Articular chondrocyte of knee joint (primary cell): ENCODE measurements at places on chromosomes 12 and 14. TPM values are rescaled to one million over a fixed set of nuclear protein-coding genes. Genes with fewer than 3 reads are reported as not detected.

The NANOG gene
- under 0.01 and 0.32 TPM in 2 replicates for total RNA-seq

The KRT72 gene
- not detected in 2 replicates for total RNA-seq

The UNC79 gene
- 0.11 TPM in 1 of 2 replicates, not detected in the other for total RNA-seq

The LGR5 gene
- total RNA-seq, result 22.9 and 37.0 TPM in 2 replicates

The KRT5 gene
- not detected in 2 replicates for total RNA-seq

The FOXG1 gene
- under 0.01 TPM in 1 of 2 replicates, not detected in the other for total RNA-seq

The GCH1 gene
- 5.5 and 6.9 TPM in 2 replicates for total RNA-seq

The PLA2G1B gene
- total RNA-seq, result not detected in 2 replicates

The TEX52 gene
- total RNA-seq, result not detected in 2 replicates

The NOP9 gene
- 15.8 and 17.8 TPM in 2 replicates for total RNA-seq

The TOMM20L gene
- total RNA-seq, result not detected in 2 replicates

The SLC25A21 gene
- 0.39 and 0.54 TPM in 2 replicates for total RNA-seq

The TBX5 gene
- 4.4 and 5.5 TPM in 2 replicates for total RNA-seq

The AKAP3 gene
- 0.65 and 4.0 TPM in 2 replicates for total RNA-seq

The REC8 gene
- 1.3 and 1.8 TPM in 2 replicates for total RNA-seq

The PLD4 gene
- 0.11 and 0.13 TPM in 2 replicates for total RNA-seq

The BEGAIN gene
- 5.5 and 6.8 TPM in 2 replicates for total RNA-seq

The MYH6 gene
- not detected in 2 replicates for total RNA-seq

The NEUROD4 gene
- not detected in 2 replicates for total RNA-seq

The TAC3 gene
- not detected in 2 replicates for total RNA-seq

The CDH24 gene
- 4.1 and 4.6 TPM in 2 replicates for total RNA-seq

The RASSF8 gene
- 55.7 and 61.9 TPM in 2 replicates for total RNA-seq

The INSM2 gene
- not detected in 2 replicates for total RNA-seq

The PTPN21 gene
- 25.9 and 26.1 TPM in 2 replicates for total RNA-seq

The ZDHHC22 gene
- total RNA-seq, result under 0.01 TPM in 1 of 2 replicates, not detected in the other

The GYS2 gene
- total RNA-seq, result not detected in 2 replicates

The BCDIN3D gene
- 5.0 and 5.1 TPM in 2 replicates for total RNA-seq

The ABCC9 gene
- total RNA-seq, result 0.32 and 1.3 TPM in 2 replicates

The MARK3 gene
- 79.2 and 95.4 TPM in 2 replicates for total RNA-seq

The CLEC4A gene
- total RNA-seq, result 0.32 and 0.52 TPM in 2 replicates

The SLC25A47 gene
- total RNA-seq, result not detected in 2 replicates

The TAS2R9 gene
- total RNA-seq, result 0.32 and 0.52 TPM in 2 replicates

The TUNAR gene
- not detected in 2 replicates for total RNA-seq

The COX8C gene
- total RNA-seq, result not detected in 2 replicates

The B3GNT4 gene
- 0.26 and 0.54 TPM in 2 replicates for total RNA-seq

The KLHL33 gene
- 0.13 and 0.22 TPM in 2 replicates for total RNA-seq

The SYNJ2BP gene
- 21.9 and 22.5 TPM in 2 replicates for total RNA-seq

The ZFP36L1 gene
- total RNA-seq, result 54.6 and 71.9 TPM in 2 replicates

The RD3L gene
- total RNA-seq, result not detected in 2 replicates

The NRL gene
- total RNA-seq, result 0.76 and 1.4 TPM in 2 replicates

The HCAR1 gene
- 0.22 and 0.26 TPM in 2 replicates for total RNA-seq

The FGD6 gene
- 8.0 and 16.5 TPM in 2 replicates for total RNA-seq

The OAS1 gene
- total RNA-seq, result 11.5 and 27.2 TPM in 2 replicates

The GPRC5D gene
- total RNA-seq, result not detected in 2 replicates

The RFX4 gene
- not detected in 2 replicates for total RNA-seq

The PCNX1 gene
- total RNA-seq, result 67.0 and 74.2 TPM in 2 replicates

The PIWIL1 gene
- total RNA-seq, result not detected in 2 replicates

The ADAMTS20 gene
- not detected in 2 replicates for total RNA-seq

The NKX2-1 gene
- total RNA-seq, result not detected in 2 replicates

The CFAP54 gene
- 1.6 and 4.0 TPM in 2 replicates for total RNA-seq

The PAH gene
- not detected in 2 replicates for total RNA-seq

The DHRS2 gene
- 0.13 and 0.22 TPM in 2 replicates for total RNA-seq

The OR4K17 gene
- total RNA-seq, result not detected in 2 replicates

The TIGAR gene
- total RNA-seq, result 8.6 and 12.0 TPM in 2 replicates

The EIF2S3B gene
- 1.7 and 4.0 TPM in 2 replicates for total RNA-seq

The OLR1 gene
- total RNA-seq, result not detected in 2 replicates
